ENCODE measurements at places on chromosomes 4 and X.
A peak's percentile ranks its signal among the peaks of the same experiment; 100 is the strongest.

- no peak for DNase-seq
Measured at GRCh38 chrX:111114806-111115205, 18.8 kb downstream of the PAK3 start.

GRCh38 chrX:155841232-155841631, 39.9 kb upstream of the VAMP7 start:
- no peak for DNase-seq

- no peak for DNase-seq
Measured at GRCh38 chr4:87410679-87411078, 11.7 kb upstream of the NUDT9 start.

- DNase-seq: peak; percentile 79
Measured at GRCh38 chrX:53435997-53436396, 1.8 kb upstream of the HSD17B10 start.

GRCh38 chr4:147879676-147880075, 147.8 kb downstream of the ARHGAP10 start:
- no peak for DNase-seq

All from activated CD8-positive, alpha-beta memory T cell treated with anti-CD3 and anti-CD28 coated beads, Interleukin-2, amount 10 ng/mL, durations not matched to agents 7 days and 5 days (primary cell).